Upper lobe of right lung (tissue), 1 donor: ENCODE measurements at places on chromosomes 16 and 17. TPM values are rescaled to one million over a fixed set of nuclear protein-coding genes. Genes with fewer than 3 reads are reported as not detected.
A peak's percentile ranks its signal among the peaks of the same experiment; 100 is the strongest.

The CA5A gene
- total RNA-seq = not detected

The IRX6 gene
- total RNA-seq = 13.0 TPM

The LPO gene
- total RNA-seq = not detected

DNA sequence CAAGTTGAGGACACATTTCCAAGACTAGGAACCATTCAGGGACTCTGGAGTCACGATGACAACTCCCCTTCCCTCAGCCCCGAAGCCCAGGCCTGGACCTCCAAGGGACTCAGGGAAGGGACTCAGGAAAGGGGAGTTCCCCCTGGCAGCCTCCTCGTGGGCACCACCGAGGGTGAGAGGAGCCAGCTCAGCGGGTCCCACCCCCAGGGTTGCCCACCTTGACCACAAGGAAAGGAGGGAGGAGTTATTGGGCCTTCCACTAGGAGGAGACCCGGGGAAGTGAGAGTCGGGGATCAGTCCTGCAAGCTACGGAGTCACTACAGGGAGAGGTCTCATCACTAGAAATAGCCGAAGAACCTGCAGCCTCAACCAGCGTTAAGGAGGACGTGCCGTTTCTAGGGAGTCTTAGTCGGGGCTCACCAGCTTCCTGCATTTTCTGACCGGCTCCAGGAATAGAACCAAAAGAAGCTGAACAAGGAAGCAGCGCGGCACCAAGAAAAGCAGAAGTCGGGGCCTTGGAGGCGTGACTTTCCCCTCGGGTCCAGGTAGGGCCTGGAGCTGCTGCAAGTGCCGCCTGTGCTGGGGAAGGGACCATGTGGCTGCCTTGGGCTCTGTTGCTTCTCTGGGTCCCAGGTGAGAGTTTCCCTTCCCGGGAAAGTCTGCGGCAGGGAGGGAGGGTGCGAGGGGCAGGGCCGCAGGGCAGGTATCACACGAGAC lies at the start of gene CD300A:
TSS of gene CD300A (plus strand) at position 524 of the 717 bp plus-strand sequence. CDS start at position 594, 70 bp downstream.
- DNase-seq = peak; percentile 76

The ST6GALNAC1 gene
- total RNA-seq = 14.1 TPM

The WNT3 gene
- 3.3 TPM for total RNA-seq

The FBXW10B gene
- 1.4 TPM for total RNA-seq

GRCh38 chr16:23057013-23057596 lies 92.1 kb downstream of the USP31 start:
- DNase-seq = no peak
